ENCODE measurements at places on chromosomes 2 and 18.

GRCh38 chr2:20135631-20136050 is 84.2 kb upstream of the LAPTM4A start:
- DNase-seq: peak; percentile 8

DNA sequence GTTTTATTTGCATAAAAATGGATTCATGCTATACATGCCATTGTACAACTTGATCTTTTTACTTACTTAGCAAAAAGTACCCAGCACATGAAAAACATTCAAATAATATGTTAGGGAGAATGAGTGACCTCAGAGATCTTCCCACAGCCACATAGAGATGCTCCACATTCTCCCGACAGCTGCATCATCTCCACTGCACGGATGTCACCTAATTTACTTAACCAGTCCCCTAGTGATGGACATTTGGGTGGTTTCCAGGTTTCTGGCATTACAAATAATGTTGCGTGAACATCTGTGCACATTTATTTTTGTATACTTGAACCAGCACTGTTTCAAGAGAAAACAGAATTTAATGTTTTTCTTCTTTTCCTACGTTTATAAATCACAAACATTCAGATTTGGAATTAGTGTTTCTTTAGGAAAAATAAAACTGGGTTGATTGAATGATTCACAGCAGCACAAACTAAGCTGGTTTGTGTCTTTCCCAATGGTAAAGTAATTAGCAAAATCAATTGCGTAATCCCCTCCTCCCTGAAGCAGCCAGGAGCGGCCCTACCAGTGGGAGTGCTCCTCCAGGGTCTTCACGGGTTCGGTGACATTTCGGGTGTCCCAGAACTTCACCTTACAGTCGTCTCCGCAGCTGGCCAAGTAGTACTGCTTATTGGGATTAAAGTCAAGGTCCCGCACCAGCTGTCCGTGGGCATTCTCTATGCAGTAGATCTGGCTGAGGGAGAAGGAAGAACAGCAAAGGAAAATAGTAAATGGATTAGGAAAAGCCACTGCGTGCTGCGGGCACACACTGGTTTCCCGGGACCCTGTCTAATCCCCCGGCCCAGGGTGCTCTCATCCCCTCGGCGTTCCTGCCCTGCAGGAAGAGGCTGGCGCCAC is 183.9 kb downstream of the EIPR1 start:
- no peak for DNase-seq

DNA sequence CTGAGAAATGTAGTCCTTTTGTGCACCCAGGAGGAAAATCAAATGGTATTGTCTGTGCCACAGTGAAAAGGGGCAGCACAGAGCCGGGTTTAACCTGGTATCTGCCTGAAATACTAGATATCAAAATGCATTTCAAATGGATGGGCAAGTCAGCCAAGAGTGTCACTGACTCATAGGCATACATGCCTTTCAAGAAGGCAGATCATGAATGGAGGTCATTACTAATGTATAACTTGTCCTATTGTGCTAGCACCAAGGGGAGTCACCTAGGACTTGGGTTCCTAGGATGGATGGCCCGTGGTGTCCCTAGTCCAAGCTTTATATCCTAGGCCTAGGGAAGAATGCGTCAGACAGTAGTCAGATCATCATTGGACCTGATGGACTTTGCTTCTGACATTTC is 49.9 kb downstream of the TCF7L1 start:
- no peak for DNase-seq

GRCh38 chr18:63511285-63511684 is 30.9 kb upstream of the SERPINB12 start:
- peak; percentile 4 for DNase-seq

DNA sequence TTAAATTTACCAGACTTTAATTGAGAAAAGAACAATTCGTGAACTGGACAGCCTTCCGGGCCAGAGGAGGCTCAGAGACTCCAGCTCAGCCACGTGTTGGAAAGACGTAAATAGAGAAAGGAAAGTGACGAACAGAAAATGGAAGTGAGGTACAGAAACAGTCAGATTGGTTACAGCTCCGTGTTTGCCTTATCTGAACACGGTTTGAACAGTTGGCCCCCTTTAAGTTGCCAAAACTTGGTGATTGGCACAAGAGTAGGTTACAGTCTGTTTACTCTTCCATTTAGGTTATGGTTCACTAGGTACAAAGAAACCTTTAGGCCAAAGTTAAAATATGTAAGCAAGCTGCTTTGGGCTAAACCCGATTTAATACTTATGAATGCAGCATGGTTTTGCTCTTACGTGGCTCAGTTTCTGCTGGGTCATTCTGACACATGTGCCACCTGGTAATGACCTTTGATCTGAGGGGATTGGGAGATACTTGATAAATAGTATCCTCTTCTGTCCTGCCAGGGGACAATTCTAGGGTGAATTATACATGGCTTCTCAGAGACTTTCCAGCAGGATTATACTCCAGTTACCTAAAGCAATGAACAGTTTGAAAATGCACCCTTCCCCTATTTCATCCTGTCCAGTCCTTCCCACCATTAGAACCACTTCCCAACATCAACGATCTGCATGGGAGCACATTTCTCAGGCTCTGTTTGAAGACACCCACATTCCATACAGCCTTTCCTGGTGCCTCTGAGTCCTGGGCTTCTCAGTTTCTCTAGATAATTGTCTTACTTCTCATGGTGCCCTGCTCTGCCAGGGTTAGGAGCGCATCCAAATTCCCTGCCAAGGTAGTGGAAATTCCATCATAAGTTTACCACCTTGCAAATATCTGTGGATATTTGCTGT is 65.1 kb upstream of the TGIF1 start:
- no peak for DNase-seq

DNA sequence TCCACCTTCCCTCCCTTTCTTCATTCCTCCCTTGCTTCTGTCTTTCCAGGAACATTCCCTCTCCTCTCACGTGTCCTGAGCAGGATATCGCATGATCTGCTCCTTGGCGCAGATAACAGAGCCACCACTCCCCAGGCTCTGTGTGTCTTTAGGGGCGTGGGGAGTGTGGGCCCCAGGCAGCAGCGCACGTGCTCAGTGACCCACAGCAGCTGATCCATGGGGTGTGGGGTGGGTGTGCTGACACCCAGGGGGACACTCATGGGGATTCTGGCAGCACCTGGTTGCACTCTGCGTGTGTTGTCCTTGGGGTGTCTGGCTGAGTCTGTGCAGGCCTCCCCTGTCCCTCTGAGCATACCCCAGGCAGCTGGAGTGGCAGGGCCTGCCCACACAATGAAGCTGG is 9.9 kb upstream of the FOSL2 start:
- DNase-seq: no peak

- no peak for DNase-seq
These were observed 6.9 kb upstream of the CCBE1 start for GRCh38 chr18:59704146-59704545.

GRCh38 chr2:181992776-181993175 is 7.1 kb downstream of the PPP1R1C start:
- DNase-seq: no peak

- DNase-seq: no peak
These were observed 411.0 kb upstream of the ACVR2A start for GRCh38 chr2:147433822-147434221.

GRCh38 chr18:21997207-21998143 is 171.9 kb upstream of the GATA6 start:
- DNase-seq: peak; percentile 40

- no peak for DNase-seq
These were observed 12.2 kb upstream of the GNAL start for GRCh38 chr18:11676867-11677266.

- DNase-seq: no peak
These were observed 5.4 kb upstream of the KCNE4 start for GRCh38 chr2:223046470-223047040.

GRCh38 chr18:13611601-13612195 is 114.7 kb downstream of the FAM210A start:
- DNase-seq: no peak

DNA sequence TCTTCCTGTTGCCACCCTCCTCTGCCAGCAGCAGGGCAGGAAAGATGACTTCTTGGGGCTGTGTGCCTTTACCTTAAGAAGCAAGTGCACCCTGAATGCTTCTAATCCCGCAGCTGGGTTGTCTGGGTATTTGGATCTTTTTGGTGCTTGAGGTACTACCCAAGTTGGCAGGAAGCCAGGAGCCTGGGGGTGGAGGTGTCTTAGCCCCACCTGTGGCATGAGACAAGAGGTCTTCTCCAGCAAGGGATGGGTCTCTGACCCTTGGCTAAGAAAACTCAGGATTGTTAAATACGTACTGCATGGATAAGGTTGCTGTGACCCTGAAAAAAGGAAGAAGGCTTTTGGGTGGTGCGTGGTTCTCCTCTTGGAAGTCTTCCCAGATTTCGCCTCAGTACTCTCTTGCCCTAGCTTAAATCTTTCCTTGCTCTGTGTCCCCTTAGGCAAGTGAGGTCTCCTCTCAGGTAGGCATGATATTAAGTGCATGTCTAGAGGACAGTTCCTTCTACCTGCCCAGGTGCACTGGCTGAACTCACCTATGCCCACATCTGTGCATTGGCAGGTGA is 4.3 kb downstream of the HPCAL1 start:
- DNase-seq: no peak

GRCh38 chr2:96202152-96202854 is 6.3 kb downstream of the STARD7 start:
- DNase-seq: no peak

GRCh38 chr2:118309946-118310680 is 221.8 kb downstream of the INSIG2 start:
- DNase-seq: peak; percentile 60

DNA sequence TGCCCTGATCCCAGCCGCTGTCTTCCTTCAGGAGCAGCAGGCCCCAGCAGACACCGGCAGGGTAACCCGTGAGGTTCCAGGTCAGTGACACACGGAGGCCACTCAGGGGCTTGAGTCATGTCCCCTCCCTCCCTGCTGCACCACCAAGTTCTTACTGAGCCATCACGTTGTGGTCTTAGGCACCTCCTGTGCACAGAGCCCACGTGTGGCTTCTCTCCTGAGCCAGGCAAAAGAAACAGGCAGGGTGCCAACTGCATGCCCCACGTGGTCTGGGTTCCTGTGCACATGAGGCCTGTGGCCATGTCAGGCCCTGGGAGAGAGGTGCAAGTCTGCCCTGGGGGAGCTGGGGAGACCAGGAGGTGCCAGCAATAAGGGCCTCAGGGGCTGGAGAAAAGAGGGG is 264.8 kb downstream of the KLHL29 start:
- no peak for DNase-seq

GRCh38 chr2:44672431-44672830 is 269.1 kb upstream of the SIX3 start:
- DNase-seq: no peak

DNA sequence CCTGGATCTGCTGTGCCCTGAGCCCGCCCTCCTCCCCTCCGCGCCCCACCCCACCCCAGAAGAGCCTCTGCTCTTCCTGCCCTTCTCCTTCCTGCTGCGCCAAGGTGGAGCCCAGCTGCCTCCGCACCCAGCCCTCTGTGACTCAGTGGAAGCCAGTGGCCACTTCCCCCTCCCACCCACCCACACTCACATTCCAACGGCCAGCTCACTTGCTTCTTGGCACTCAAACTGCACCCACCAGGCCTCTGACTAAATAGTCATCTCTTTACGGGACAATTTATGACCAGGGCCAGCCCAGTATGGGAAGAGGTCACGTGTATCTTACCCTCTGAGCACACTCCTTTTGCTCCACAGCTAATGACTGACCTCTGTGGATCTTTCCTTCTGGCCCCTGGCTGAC is 150.4 kb upstream of the SLC1A4 start:
- no peak for DNase-seq

- DNase-seq: peak; percentile 34
These were observed 208.8 kb downstream of the CCDC178 start for GRCh38 chr18:33231474-33232317.

DNA sequence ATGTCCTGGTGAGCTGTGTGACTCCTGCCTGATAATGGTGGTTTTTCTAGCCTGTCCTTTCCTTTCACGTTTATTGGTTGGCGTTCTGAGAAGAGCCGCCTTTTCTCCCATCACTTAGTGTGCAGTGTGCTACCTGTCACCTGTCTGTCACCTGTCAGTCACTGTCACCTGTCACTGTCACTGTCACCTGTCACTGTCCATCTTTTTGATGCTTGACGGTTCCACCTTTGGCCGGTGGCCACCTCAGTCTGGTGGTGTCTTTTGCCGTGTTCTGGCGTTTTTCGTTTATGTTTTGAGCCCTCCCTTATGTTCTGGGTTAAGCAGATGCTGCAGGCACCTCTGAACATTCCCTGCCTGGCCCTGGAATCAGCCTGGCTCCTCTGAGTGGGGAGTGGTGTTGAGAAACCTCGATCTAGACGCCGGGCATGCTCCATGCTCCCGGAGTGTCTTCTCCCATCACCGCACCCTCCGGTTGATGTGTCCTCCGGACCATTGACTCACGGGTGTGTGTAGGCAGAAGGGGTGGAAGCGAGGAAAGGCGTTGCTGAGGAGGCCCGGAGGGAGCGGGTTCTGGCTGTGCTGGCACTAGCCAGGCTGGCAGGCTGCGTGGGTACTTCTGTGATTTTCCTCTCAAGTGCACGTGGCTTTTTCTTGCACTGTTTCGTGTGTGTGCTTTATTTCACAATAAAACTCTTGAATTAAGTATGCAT is 20.7 kb downstream of the DTYMK start:
- no peak for DNase-seq
